ENCODE measurements at places on chromosomes 6 and 20.

DNA sequence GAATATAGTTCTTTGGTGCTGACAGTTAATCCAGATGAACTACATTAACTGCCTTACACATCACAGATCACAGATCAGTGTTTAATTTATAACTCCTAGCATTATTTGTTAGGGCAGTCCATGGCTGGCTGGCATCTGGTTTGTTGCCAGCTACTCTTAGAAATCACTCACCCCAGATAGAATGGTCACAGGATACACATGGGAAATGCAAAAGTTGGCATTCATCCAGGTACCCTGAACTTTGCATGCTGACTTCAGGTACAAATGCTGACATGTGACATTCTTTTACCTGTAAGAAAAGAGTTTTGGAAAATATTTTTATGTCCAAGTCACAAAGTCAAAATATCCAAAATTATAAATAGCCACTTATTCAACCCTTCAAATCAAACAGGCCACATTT lies 20.2 kb downstream of the FBXL4 start:
- DNase-seq = no peak

GRCh38 chr6:121682666-121683065 lies 247.2 kb downstream of the GJA1 start:
- no peak for DNase-seq

DNA sequence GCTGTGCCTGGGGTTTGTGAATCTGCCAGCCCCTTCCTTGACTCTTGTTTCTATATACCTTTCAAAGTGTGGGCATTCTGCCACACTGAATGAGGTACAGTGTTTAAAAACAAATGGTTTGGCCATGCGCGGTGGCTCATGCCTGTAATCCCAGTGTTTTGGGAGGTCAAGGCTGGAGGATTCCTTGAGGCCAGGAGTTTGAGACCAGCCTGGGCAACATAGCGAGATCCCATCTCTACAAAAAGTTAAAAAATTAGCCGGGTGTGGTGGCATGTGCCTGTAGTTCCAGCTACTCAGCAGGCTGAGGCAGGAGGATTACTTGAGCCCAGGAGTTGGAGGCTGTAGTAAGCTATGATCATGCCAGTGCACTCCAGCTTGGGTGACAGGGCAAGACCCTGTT lies 5.8 kb downstream of the FAM83D start:
- DNase-seq = no peak

- DNase-seq = no peak
Measured at GRCh38 chr6:39310542-39310941, 3.7 kb downstream of the KCNK17 start.

- no peak for DNase-seq
Measured at GRCh38 chr20:63273635-63274380, 1.2 kb downstream of the ARFGAP1 start.

DNA sequence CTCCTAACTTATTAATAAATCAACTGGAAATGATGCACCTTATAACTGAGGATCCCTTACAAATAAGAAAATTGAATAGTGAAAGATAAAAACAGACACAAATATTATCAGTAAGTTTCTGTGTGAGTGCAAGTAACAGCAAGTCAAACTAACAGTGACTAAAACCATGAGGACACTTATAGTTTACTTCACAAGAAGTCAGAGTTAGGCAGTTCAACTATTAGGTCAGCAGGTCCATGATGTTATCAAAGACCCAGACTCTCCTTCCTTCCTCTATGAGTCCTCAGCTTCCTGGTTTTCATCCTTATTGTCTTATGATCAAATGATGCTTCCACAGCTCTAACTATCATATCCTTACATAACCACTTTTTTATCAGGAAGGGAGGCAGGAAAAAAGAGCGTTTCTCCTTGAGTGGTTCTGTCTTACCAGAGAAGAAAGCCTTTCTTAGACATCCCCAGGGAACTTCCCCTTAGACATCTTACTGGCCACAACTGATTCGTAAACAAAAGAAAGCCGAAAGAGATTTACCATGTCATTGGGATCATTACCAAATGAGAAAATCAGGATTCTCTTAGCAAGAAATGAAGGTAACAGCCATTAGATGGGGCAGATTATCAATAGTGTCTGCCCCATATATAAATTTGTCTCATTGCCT lies 114.3 kb upstream of the LRFN2 start:
- DNase-seq = no peak

GRCh38 chr6:52929321-52930164 lies 20.0 kb upstream of the GSTA3 start:
- DNase-seq = no peak

DNA sequence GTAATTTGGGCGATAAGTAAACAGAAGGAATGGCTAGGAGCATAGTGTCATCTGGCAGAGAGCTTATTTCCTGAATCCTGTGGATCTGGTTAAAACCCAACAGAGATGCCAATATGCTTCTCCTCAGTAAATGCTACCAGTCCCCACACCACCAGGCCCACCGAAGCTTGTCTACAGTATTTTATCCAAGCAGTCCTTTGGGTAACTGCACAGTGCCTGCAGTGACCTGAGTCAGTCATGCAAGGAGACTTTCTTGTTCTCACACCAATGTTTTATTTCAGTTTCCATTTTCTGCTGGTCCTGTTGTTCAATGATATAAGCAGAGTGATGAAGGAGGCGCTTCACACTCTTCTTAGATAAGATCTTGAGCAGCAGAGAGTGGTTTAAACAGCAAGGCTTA lies 326.3 kb downstream of the RIMS1 start:
- no peak for DNase-seq

DNA sequence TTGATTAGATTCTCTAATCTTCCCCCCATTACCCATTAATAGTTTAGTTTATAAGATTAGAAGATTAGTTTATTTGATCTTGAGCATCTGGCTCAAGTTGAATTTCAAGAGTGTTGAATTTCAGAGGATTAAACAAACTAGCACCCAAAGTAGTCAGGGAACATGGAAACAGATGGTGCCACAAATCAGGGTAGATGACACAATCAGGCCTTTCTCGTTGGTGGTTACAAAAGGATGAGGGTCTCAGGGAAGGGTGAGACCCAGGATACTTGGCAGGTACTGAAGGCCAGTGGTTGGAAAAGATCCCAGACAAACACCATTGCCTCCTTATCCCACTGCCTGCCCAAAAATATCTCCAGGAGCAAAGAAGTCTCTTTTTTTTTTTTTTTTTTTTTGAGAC lies 29.5 kb upstream of the ADGRF1 start:
- DNase-seq = no peak

DNA sequence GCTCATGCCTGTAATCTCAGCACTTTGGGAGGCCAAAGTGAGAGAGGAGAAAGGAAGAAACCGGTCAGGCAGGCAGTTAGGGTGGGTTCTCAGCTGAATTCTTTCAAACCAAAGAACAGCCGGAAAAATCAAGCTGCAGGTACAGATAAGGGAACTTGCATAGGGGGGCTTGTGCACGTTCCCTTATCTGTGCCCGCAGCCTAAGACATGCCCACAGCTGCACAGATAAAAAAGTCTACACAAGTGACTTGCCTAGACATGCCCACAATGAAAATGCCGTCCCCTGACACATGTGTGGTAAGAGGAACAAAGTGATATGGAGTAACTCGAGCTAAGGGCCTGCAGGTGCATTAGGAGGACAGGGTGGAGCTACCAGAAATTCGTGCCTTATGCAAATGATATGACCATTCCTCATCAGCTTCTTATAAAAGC lies 175.8 kb upstream of the SALL4 start:
- DNase-seq = no peak

GRCh38 chr20:17785007-17785406 lies 85.2 kb downstream of the BANF2 start:
- DNase-seq = no peak
